ENCODE measurements at places on chromosomes 12 and 14. TPM values are rescaled to one million over a fixed set of nuclear protein-coding genes. Genes with fewer than 3 reads are reported as not detected.

Gene ASB2
- total RNA-seq: 22.9 TPM

Gene KLHDC1
- total RNA-seq: 2.8 TPM

Gene CPNE6
- not detected for total RNA-seq

Gene NFE2
- not detected for total RNA-seq

Gene ABCB9
- 5.4 TPM for total RNA-seq

Gene LRR1
- 34.1 TPM for total RNA-seq

Gene FCF1
- total RNA-seq: 57.8 TPM
